Spinal cord (tissue), 10 donors: ENCODE measurements at places on chromosomes 6 and 20. TPM values are rescaled to one million over a fixed set of nuclear protein-coding genes. Genes with fewer than 3 reads are reported as not detected.

GRCh38 chr20:57274299-57274698 lies 7.9 kb upstream of the BMP7 start:
- no peak for DNase-seq

ZNF334 gene
- total RNA-seq: 17.6 TPM

CD109 gene
- total RNA-seq: 14.7 TPM

DNA sequence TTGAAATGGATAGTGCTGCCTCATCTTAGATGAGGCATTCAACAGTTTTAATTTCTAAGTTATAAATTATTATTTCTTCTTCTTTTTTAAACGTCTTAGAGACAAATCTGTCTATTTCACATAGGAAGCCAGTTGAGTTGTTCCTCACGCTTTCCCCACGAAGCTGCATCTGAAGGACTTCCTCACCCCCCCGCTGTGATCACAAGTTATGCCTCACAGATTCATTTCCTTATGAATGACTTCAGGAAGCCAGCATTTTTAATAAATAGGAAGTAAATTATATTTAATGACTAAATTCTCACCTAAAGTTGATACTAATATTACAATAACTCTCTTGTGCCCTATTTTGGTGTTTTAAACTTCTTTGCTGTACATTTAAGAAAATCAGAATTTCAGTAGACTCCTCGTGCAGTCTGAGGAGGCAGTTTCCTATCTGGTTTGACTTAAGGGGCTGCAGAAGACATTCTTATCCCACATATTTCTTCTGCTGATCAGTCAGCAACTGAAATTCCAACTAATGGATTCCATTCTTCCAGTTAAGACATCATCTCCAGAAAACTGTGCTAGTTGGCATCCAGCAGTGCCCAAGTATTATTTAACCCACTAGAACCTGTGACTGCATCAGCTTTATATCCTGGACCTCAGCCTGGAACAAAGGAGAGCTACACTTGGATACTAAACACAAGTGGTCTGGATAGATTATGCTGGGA lies 182.7 kb upstream of the CCN2 start:
- DNase-seq: no peak

DNA sequence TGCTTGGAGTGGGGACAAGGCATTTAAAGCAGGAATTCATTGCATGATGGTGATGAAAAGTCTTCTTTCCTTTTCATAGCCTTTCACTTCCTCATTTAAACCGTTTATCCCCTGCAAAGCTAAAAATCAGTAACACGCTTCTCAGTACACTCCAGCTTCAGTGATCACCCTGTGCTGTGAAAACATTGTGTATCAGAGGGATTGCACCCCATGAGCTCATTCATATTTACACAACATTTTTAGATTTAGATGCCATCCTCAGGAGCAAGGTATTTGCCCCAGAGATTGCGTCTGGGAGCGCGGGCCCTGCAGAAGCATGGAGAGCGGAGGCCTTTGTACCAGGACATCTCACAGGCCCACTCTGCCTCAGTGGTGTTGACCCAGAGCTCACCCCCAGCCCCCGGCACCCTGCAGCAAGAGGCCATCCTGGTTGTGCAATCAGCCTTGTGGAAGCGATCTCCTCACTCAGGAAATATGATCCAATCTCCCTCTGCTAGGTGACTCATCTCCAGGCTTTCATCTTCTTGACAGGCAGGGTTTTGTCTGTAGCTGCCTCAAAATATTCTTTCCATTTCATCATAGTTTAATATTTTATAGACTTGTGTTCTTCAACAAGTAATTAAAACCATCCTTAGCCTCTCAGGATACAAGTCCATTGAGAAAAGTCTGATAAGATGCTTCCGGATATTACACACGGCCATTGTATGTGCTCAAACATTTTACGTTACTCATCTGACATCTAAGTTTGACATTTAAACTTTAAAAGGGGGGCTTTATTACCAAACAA lies 38.9 kb upstream of the THBS2 start:
- DNase-seq: no peak

DNA sequence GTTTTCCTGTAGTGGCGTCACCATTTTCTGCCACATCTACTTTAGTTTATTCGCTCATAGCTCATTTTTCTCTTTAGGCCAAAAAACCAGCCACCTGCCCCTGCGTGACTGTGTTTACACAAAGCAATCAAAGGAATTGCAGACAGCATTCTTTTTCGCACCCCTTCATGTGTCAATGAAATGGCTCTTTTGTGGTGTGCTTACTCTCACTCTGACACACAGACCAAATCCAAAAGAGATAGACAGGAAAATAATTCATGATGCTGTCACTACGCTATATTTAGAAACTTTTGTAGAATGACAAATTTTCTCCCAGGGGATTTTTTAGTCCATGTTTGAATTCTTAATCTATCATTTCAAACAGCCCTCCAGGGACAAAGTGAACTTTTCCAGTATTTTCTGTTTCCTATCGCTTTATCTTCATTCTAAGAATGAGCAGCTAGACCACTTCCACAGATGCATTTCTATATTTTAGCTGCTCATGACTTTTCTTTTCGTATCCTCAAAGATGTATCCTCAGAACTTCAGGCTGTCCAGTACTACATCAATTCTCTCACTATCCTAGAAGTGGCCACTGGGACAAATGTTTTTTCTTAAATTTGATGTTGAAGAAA lies 37.9 kb upstream of the KHDRBS2 start:
- no peak for DNase-seq

DNA sequence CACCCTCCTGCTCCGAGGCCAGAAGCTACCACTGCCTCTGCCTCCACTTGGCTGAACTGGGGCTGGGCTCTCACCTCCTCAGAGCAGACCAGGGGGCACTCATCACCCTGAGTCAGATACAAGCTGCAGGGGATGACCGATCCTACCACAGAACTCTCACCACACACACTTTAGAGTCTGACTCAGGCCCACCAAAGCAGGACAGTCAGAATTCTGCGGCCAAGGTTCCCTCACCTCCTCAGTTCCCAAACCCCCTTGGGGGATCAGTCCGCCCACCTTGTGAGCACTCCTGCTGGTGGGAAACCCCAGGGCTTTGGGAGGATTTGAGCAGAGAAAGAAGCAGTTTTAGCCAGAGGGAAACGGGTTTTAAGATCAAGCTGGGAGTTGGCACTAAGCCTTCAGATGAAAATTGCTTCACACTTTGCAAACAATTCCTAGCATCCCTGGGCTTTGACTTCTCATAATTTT lies 587.8 kb upstream of the JAG1 start:
- no peak for DNase-seq

GRCh38 chr6:157438611-157439111 lies 57.7 kb downstream of the ZDHHC14 start:
- DNase-seq: no peak
